ENCODE measurements at places on chromosomes 3 and 15.
A peak's percentile ranks its signal among the peaks of the same experiment; 100 is the strongest.

DNA sequence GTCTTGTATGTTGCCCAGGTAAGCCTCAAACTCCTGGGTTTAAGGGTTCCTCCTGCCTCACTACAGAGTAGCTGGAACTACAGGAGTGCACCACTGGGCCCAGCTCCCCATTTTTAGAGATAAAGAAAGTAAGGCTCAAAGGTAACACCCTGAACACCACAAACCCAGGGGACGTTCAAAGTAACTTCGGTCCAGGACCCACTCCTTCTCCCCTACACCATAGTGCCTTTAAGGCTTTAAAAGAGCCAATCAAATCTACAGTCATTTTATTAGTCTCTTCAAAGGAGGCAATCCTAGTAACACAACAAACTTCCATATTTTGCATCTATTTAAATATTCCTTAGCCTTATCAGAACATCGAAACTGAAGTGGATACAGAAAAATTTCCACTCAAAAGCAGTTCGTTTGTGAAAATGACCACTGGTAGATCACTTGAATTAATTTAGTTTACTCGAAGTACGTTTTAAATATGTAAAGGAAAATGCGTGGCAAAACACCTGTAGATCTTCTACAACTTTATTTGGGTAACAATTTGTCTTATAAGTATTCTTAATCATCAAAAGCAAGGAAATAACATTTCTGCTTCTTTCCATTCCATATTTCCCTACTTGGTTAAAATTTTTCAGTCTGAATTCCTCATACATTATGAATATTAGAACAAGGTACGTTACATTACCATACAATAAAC is 1.8 kb downstream of the STAG1 start:
- no peak for DNase-seq

DNA sequence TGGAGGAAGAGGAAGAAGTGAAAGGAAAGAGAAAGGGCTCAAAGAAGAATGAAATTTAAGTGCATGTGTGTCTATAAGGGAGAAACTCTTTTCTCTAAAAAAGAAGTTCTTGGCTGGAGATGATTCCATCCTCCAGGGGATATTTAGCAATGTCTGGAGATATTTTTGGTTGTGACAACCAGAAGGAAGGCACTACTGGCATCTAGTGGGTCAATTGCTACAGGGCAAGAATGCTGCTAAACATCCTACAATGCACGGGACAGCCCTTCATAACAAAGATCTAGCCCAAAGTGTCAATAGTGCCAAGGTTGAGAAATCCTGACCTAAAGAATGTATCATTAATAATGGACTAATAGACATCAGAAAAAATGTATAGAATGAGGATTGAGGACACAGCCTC is 57.4 kb upstream of the ST3GAL6 start:
- no peak for DNase-seq

- DNase-seq: no peak
Observed at GRCh38 chr3:127702151-127702578, 29.4 kb downstream of the ABTB1 start.

- no peak for DNase-seq
Observed at GRCh38 chr3:167606836-167607235, 46.9 kb downstream of the WDR49 start.

DNA sequence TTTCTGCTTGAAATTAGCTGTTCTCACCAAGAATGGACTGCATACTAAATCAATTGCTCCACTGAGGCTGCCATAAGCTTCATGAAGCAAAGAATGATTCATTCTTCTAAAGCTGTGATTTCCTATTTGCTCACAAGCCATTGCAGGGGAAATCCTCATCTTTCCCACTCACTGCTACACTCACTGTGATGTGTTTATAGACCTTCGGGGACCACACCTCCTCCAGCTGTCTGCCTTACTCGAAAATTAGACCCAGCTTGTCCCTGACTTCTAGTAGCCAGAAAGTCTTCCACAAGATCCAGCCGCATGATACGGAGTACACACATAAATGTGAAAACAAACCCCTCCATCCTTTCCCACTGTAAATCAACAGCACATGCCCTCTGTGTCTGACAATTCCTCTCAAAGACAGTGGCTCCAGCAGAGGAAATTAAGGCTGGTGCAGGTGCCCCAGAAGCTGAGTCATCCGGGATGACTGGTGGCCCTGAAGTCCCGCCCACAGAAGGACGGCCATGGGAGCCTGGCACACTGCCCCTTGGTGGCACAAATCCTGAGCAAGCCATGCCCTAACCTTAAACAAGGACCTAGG is 172.0 kb downstream of the STT3B start:
- no peak for DNase-seq

DNA sequence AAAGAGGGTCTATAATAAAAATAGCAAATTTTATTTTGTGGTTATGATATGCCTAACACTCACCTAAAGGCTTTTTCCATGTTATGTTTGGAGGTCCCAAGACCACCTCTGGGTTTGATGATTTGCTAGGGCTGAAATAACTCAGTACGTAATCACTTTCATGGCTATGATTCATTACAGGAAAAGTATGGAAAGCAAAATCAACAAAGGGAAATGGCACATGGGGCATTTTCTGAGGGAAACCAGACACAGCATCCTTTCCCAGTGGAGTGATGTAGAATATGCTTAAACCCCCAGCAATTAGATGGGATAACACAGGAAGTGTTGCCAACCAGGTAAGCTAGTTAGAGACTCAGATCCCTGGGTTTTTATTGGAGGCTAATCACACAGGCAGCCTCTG is 701.6 kb upstream of the CBLB start:
- DNase-seq: no peak

DNA sequence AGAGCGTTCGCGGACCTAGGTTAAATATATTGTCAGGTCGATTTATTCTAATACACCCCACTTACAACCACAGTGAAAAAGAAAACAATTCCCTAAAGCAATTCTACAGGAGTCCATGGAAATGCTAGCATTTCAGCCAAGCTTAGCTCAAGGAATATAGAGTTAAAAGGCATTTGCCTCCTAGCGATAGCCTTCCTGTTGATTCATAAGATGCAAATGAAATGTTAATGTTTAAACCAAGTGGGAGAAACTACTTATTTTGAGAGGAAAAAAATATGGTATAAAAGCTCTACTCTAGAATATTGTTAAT is 1.7 kb upstream of the ALCAM start:
- no peak for DNase-seq

DNA sequence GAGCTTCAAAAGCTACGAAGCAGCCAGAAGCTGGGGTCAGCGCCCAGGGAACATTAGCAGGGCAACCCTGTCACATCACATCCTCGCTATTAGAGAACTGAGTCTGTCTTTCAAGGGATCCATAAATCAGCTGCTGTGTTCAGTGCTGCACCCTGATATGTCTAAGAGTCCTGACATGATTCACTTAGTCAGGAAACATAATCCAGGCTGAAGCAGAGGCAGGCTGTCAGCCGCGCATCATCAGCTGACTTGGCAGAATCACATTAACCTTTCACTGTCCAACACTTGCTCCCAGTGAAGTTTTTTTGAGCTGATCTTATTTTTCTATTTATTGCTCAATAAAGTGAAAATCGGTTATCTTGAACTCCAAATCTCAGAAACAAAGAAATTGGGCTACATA is 23.5 kb downstream of the MYH15 start:
- no peak for DNase-seq

GRCh38 chr15:40623361-40623760 is 29.3 kb downstream of the KNL1 start:
- no peak for DNase-seq

DNA sequence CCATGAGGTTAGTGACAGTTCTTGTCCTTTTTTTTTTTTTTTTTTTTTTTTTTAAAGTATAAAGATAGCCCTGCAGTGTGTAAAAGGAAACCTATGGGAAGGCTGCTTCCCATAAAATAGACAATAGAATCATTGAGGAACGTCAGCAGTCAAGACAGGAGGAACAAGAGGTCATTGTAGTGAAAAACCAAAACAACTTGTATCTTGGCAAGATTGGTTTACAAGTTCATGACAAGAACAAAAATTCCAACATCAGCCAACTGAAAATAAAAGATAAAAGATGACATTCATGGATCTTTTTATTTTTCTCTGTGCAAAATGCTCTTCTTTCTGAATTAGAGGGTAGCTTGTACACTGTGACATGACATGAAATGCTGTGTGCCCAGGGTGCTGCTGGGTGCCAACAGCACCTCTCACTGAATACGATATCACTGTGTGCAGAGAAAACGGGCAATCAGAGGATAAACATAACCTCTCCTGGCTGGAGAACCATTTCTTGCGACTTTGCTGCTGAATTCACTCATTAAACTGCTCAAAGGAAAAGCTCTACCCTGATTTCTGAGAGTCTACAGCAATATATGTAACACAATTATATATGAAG is 30.1 kb upstream of the IP6K2 start:
- DNase-seq: no peak

GRCh38 chr3:61564395-61565059 is 3.2 kb downstream of the PTPRG start:
- DNase-seq: peak; percentile 82

Data from progenitor cell of endocrine pancreas (in vitro differentiated cells).